ENCODE measurements at places on chromosomes 4 and X.

GRCh38 chrX:1741816-1742394 lies 127.0 kb downstream of the ASMT start:
- DNase-seq, result no peak

DNA sequence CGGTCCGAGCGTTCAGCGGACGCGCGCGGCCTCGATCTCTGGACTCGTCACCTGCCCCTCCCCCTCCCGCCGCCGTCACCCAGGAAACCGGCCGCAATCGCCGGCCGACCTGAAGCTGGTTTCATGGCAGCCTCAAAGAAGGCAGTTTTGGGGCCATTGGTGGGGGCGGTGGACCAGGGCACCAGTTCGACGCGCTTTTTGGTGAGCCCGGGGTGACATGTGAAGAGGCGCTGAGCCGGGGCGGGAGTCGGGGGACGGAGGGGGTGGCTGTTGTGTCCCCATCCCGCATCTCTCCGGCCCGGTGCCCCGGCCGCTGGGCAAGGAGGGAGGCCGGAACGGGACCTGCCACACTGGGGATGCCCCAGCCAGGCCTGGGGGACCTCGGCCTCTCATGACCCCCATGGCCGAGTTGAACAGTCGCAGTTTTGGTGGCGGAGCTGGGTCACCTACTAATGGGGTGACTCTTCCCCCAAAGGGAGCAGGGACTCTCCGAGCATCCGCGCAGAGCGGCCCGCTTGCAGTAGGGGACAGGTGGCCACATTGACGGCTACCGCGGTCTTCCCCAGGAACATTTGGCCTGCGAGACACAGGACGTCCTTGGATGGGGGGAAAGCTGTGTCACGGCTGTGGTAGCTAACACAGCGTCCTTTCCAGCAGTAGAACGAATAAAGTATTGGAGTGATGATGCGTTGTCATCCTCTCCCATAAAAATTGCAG lies at the start of gene GK:
TSS of gene GK (plus strand) at position 9 of the 717 bp plus-strand sequence. CDS start at position 124, 115 bp downstream.
- DNase-seq, result no peak

DNA sequence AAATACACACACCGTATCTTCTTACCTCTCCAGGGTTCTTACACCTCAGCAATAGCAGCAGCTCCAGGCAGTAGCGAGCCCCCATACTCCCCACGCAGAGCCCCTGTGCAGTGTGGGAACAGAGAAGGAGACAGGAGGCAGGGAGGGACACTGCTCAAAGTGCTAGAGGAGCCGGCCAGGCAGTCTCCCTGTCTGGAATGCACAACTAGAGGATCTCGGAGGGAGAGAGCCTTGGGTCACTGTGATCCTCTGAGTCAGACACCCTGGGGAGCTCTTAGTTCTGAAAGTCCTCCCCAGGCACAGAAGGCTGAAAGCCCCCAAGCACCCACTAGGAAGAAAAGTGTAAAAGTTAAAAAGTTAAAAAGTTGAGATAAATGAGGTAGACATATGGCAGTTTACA lies 16.0 kb downstream of the AMELX start:
- no peak for DNase-seq

GRCh38 chr4:184000457-184001396 lies 95.6 kb downstream of the STOX2 start:
- no peak for DNase-seq

- DNase-seq, result no peak
These were observed 64.2 kb upstream of the MSANTD1 start for GRCh38 chr4:3184725-3185124.

DNA sequence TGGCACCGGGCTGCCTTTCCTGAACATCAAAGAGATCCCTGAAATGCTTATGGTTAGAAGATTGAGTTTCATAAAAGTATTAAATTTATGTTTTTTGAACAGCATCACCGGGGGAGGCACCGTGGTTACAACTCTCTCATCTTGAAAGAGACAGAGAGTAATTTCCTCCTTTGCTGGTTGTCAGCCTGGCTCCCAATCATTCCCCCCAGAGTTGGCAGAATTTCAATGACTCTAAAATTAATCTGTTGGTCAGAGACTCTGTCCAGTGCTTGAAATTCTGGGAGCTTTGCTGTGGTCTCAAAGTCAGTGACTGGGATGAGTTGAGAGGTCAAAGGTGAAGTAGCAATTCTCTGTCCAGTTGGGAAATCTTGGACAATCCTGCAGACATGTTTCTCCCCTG lies 135.9 kb downstream of the RAB28 start:
- DNase-seq, result no peak

GRCh38 chr4:5921981-5922380 lies 29.1 kb upstream of the CRMP1 start:
- DNase-seq, result no peak

GRCh38 chr4:184498598-184498997 lies 24.2 kb upstream of the IRF2 start:
- no peak for DNase-seq

GRCh38 chr4:111480510-111480909 lies 664.7 kb upstream of the FAM241A start:
- DNase-seq, result no peak

- DNase-seq, result no peak
These were observed 9.5 kb downstream of the CSTF2 start for GRCh38 chrX:100829730-100830129.

GRCh38 chrX:72392042-72392441 lies 86.3 kb upstream of the CITED1 start:
- no peak for DNase-seq

- no peak for DNase-seq
These were observed 158.2 kb downstream of the DEFB131A start for GRCh38 chr4:9602389-9602914.

DNA sequence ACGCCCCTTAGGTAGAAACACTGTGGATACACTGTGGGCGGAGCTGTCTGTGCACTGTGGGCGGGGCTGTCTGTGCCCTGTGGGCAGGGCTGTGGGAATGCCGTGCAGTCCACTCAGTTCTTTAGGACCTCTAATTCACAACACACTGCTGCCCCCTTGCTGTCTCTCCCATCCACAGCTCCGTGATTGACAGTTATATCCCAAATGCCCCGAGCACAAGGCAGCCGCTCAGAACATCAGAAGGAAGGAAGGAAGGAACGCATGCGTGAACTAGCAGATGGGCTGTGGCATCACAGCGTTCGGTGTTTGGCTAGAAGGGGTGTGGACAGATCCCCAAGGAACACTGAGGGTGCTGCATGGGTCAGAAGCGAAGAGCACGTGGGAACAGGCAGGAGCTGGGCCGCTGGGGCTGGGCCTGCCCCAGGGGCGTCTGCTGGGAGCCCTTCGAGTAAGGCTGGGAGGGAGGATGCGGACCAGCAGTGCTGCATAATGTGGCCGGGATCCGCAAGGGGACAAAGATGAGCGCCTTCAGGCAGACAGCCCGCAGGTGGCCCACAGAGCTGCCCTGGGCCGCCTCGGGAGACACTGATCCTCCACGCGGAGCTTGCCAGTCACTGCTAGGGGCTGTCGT lies 29.8 kb downstream of the ACOX3 start:
- DNase-seq, result no peak

DNA sequence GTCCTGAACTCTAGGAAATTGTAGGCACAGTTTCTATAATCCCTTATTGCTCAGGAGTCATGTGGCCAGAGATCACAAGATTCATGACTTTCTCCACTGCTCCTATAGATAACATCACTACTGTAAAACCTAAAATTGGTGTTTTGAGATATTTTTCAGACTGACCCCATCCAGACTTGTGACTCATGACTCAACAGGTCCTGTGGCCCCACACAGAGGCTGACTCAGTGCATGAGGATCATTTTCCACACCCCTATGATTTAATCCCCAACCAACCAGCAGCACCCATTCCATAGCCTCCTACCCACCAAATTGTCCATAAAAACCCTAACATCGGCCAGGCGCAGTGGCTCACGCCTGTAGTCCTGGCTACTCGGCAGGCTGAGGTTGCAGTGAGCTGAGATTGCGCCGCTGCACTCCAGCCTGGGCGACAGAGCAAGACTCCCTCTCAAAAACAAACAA lies 13.2 kb upstream of the XIAP start:
- DNase-seq, result no peak

DNA sequence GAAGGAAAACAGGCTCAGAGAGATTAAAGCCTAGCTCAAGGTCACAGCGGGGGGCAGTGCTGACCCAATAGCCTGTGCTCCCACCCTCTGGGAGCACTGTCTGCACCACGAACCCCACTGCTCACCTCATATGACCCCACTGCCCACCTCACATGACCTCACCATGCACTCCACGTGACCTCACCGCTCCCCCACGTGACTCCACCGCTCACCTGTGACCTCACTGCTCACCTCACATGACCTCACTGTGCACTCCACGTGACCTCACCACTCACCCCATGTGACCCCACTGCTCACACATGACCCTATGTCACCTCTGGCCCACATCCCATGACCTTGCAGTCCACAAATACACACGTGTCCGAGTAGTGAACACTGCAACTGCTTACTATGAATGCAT lies 55.4 kb downstream of the ACOX3 start:
- DNase-seq, result no peak

DNA sequence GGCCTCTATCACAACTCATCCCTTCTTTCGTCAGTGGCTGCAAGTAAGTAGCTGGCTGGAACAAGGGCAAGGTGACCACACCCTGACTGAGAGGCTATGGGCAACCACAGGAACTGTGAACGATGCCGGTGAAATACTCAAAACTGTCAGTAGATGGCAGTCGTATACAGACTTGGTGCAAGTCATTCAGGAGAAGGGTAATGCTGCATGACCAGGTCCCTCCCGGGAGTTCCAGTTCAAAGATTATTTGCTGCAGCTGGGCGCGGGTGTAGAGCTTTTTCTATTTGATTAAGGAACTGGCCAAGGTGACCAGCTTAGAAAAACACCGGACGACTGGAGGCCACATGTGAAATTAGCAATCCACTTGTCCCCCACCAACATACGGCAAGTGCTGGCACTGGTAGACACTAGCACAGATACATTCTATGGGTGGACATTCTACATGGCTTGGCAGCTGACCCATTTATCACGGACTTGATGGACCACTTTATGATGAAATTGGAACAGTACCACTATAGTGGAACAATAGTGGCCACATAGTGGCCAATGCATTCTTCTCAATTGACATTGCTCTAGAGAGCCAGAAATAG lies 726.6 kb downstream of the TRAM1L1 start:
- DNase-seq, result no peak

GRCh38 chr4:102694791-102695190 lies 66.0 kb downstream of the MANBA start:
- no peak for DNase-seq

DNA sequence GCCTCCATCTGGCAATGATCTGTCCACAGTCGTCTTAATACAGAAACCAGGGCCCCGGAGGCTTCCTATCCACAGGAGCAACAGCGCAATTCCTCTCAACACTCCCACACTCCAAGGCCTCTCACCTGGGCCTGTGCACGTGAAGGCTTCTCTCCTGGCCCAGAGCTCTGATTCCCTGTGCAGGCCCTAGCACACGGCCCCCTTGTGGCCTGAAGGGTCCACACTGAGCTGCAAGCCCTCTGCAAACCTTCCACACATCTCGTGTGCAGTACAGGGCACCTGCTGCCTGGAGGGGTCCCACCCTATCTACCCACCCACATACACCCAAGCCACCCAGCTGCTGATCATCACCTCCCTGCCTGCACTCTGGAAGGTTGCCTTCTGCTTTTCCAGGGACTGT lies 150.1 kb upstream of the NUDT10 start:
- DNase-seq, result no peak

DNA sequence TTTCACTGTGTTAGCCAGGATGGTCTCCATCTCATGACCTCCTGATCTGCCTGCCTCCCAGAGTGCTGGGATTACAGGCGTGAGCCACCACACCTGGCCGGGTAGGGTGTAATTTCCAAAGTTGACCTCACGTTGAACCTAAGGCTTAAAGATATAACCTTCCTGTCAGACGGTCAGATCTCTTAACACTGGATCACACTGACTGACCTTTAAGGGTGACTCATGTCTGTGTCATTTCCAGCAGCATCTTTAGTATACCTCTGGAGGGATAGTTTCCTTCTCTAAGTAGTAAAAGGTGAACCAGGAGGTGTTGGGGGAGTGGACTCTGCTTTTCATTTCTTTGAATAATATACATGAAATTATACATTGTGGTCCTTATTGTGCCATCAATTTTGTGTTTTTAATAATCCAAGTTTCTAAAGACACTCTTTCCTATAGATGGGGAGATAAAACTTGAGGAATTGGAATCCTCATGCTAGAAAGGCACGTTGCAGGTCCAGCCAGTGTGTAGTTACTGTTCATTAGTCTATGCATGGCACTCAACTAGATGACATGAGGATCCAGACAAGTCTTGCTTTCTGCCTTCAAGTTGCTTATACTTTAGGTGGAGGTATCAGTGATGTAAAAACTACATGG lies 45.7 kb downstream of the ARHGAP10 start:
- DNase-seq, result no peak

DNA sequence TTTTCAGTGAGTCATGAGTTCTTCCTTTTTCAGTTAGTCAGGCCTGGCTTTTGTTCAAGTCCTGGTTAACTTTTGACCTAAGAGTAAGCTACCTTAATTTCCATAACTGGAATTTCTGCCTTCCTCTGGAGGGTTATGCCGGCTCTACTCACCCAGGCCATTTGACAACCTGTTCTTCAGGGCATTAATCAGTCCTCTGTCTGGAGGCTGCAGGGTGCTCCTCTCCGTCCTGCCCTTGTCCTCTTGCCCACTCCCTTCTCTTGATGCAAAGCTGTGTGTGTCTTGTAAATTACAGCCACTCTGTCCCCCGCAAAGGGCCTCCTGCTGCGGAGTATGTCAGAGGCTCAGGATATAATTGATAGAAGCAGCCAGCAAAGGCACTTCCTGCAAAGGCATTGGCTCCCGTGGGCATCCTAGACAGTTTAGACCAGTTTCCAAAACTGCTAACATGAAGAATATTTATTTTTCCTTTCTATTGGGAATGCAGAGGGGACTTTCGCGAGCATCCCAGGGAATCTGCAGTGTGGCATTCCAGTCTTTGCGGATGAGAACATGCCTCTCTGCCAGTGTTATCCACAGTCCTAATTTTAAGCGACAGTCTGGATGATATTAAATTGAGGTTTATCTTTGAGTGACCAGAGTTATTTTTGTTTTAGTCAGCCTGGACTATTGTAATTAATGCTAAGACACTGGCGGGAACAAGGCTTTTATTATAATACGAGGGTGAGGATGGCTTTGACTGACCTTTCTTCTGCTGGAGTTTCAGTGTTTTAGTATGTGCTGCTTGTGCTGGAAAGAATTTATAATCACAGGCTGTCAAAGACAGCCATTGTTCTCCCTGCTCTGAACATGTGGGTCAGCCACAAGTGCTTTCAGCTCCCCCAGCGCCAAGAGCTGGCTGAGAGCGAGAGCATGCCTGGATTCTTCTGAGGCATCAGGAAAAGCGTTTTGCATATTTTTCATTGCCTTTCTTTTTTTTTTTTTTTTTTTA lies 74.2 kb downstream of the LIMCH1 start:
- no peak for DNase-seq

DNA sequence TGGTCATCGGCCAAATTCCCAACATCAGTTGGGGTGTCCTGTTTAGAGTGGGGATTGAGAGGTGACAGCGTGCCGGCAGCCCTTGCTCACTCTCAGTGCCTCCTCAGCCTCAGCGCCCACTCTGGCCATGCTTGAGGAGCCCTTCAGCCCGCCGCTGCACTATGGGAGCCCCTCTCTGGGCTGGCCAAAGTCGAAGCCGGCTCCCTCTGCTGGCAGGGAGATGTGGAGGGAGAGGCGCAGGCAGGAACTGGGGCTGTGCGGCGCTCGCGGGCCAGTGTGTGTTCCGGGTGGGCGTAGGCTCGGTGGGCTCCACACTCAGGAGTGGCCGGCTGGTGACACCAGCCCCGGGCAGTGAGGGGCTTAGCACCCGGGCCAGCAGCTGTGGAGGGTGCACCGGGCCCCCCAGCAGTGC lies 7.1 kb upstream of the CENPU start:
- no peak for DNase-seq

GRCh38 chr4:26207631-26208030 lies 113.2 kb upstream of the RBPJ start:
- no peak for DNase-seq

GRCh38 chrX:111035991-111036390 lies 60.0 kb upstream of the PAK3 start:
- no peak for DNase-seq

Data from naive B cell (primary cell).